ENCODE measurements at places on chromosomes 5 and 9.

DNA sequence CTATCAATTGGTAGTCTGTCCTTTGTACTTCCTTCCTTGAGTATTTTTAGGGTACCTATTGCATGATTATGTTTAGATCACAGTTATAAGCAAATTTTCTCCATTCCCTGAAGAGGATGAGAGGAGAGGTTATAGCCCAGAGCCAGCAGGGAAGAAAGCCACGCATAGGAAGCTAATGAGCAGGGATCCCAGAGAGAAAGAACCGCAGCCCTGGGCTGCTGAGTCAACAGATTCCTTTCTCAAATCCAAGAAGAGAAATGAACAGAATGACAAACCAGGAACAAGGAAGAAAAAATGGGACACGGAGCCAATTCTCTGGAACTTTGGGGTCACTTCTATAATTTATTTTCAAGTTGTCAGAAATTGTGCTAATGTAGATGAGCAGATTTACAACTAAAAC, 284.5 kb downstream of the RFX3 start:
- peak; percentile 9 for DNase-seq

GRCh38 chr5:6684075-6684474, 29.2 kb upstream of the TENT4A start:
- DNase-seq = no peak

DNA sequence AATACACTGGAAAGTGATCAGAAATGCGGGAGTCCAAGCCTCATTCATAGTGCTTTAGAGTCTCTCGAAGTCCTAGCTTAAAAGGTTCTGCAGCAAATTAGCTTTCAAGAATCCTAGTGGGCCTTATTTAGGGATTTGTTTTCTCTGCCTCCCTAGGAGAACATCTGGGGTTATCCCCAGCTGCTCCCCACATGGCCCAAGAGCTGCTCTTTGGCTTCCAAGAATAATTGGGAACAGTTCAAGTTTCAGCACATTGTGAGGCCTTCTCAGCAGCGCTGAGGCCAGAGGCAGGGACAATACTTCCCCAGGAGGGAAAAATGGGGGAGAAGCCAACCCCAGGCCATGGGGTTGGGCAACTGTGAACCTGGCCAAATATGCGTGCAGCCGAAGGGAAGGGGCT, 108.7 kb downstream of the LIFR start:
- no peak for DNase-seq

DNA sequence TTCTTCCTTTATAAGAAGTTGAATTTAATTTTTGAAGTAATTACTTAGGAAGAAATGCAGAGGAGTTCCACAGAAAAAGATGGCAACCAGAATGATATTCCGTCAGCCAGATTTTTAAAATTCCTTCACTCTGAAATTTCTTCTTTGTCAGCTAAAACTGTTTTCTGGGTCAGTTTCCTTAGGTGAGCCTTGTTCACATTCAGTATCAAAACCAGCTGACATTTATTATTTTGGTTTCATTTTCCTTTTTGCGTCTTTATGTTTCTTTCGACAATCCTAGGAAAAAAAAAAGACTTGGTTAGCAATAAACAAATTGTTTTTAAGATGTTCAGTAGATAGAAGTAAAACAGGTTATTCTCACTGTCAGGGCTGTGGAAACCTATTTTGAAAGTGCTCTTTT, 4.1 kb upstream of the IARS1 start:
- no peak for DNase-seq

- DNase-seq = no peak
Observed at GRCh38 chr5:181107699-181108098, 23.3 kb downstream of the OR2V1 start.

- DNase-seq = no peak
Observed at GRCh38 chr5:5069851-5070250, 70.3 kb upstream of the ADAMTS16 start.

DNA sequence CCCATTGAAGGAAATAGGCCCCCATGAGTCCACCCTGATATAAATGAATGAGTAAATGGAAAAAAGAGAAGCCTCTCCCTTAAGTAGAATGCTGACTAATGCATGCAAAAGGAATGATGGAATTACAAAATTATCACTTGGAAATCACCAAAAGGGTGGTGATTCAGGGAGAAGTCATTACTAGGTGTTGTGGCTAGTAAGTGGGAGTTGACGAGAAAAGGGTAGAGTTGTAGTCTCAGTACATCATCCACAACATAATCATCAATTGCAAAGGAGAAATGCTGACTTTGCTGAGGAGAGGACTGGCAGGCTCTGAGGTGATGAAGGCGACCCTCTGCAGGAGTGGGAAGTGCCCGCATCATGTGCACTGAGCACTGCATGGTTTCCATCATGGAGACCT, 201.5 kb upstream of the S1PR3 start:
- no peak for DNase-seq

GRCh38 chr5:54985301-54986268, at the start of gene ESM1:
Gene ESM1, minus strand, starts transcription at chr5:54985593. Its CDS starts 76 bp downstream, at chr5:54985517.
- peak; percentile 82 for DNase-seq

DNA sequence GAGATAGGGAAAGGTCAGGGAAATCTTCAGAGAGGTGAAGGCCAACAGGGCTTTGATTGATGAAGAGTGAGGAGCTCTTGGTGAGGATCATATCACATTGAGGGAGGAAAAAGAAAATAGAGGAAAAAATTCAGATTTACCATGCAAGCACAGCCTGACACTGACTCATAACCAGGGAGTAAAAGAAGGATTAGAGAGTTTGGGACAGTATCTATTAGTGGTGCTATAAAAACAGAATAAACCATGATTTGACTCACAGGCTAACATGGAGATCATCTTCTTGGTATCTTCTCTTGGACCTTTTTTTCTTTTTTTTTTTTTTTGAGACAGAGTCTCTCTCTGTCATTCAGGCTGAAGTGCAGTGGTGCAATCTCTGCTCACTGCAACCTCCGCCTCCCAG, 44.4 kb downstream of the MUSK start:
- DNase-seq = no peak

- DNase-seq = no peak
Observed at GRCh38 chr9:6029604-6030274, 14.3 kb upstream of the RANBP6 start.

- peak; percentile 85 for DNase-seq
Observed at GRCh38 chr5:128920345-128921215, 44.7 kb upstream of the SLC27A6 start.

DNA sequence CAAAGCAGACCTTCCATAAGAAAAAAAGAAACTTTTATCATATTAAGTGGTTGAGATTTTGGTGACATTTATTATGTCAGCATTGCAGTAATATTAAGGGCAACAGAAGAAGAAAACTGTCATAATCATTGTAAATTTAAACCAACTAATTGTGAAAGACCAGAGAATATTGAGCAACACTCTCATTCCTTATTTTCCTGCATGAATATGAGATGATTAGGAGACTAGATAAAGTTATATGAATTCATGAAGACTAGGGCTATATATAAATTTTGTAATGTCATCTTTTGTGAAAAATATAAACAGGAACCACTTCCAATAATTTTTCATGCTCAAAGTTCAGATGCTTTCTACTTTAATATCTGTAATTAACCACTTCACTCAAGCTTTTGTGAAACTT, 974.5 kb upstream of the CDH10 start:
- DNase-seq = no peak
